ENCODE measurements at places on chromosomes 3 and 15.

DNA sequence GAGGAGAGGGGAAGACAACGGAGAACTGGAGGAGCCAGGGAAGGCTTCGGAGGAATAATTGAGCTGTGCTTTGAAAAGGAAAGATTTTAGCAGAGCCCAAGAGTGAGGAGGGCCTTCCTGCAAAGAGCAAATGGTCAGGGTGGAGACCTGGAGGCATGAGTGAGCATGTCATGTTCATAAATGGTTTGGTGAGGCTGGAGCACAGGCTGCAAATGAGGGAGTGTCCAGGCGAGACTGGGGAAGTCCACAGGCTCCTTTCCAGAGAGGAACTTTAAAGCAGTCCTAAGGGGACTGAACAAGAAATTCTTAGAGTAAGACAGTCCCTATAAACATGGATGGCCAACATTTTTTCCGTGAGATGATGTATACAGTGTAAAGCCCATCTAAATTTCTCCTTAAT, 108.8 kb downstream of the THSD4 start:
- no peak for DNase-seq

DNA sequence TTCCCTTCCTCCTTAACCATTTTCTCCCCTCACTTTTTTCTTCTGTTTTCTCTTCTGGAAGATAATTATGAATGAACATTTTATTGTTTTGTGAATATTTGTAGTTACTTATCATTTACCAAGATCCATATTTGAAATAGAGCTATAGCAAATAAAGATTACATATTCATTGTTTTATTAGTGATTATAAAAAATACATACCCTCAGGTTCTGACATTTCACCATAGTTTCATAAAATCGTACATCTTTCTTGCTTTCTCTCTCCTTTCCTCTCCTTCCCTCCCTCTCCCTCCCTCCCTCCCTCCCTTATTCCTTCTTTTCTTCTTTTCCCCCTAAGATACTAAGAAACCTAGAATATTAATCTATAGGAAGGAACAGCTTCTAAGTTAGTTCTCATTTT, 410.9 kb upstream of the GOLIM4 start:
- no peak for DNase-seq

DNA sequence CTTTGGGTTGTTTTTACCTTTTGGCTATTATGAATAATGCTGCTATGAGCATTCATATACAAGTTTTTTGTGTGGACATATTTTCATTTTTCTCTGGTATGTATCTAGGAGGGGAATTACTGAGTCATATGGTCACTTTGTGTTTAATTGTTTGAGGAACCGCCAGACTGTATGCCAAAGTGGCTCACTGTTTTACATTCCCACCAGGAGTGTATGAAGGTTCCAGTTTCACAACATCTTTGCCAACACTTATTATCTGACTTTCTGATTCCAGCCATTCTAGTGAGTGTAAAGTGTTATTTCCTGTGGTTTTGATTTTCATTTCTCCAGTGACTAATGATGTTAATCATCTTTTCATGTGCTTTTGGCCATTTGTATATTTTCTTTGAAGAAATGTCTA, 51.8 kb downstream of the CMTM7 start:
- DNase-seq = no peak

- no peak for DNase-seq
Observed at GRCh38 chr15:77044228-77045042, 26.5 kb downstream of the TSPAN3 start.

- DNase-seq = no peak
Observed at GRCh38 chr3:196195664-196196265, 15.4 kb downstream of the ZDHHC19 start.

DNA sequence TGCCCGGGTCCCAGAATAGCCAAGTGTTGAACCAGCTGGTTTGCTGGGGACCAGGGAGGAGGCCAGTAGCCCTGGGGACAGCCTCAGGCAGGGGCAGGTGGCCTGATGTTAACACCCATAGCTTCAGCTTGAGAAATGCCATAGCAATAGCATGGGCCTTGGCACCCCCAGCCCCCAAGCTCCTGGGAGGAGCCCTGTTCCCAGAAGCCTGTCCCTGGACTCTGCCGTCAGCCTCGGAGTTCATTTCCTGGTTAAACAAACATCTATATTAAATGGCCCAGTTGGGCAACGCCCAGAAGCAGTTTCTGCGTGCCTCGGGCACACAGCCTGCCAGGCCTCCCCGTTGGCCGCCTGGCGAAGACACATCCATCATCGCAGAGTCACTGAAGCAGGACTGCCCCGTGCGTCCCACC, 58.2 kb downstream of the FGD5 start:
- DNase-seq = no peak

DNA sequence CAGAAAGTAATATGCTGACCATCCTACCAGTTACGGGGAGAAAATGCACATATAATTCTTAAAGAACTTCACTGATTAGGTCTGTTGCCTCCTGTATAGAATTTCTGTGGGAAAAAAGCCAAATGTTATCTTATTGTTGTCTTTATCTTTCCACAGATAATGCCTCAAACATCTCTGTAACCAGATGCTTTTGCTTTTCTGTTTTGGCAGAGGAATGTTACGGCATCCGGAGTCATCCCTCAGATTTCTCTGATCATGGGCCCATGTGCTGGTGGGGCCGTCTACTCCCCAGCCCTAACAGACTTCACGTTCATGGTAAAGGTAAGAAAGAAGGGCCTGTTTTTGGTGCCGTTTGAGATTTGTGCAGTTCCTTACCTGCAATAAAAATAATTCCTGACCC, 33.5 kb downstream of the PCCB start:
- DNase-seq = no peak

- DNase-seq = peak; percentile 2
Observed at GRCh38 chr3:12750658-12751071, 8.4 kb downstream of the TMEM40 start.

GRCh38 chr15:58472821-58473581, 41.2 kb downstream of the LIPC start:
- no peak for DNase-seq

DNA sequence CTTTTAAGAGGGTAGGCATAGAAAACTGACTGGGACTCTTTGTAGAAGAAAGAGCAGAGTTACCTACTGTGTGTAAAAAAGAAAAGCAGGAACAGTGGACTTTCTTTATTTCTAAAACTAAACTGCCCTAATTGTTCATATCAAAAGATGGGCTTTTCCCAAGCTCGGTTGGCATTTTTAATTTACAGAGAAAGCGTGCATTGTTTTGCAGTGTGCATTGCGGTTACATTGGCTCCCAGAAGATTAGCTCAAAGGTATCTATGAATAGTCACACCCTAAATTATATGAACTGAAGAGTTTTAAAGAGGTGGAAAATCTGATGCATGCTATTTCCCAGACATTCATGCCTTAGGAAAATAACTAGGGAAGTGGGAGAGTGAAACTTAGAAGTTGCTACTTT, 36.5 kb downstream of the MITF start:
- DNase-seq = no peak

- no peak for DNase-seq
Observed at GRCh38 chr3:143825513-143825912, 22.8 kb downstream of the SLC9A9 start.

DNA sequence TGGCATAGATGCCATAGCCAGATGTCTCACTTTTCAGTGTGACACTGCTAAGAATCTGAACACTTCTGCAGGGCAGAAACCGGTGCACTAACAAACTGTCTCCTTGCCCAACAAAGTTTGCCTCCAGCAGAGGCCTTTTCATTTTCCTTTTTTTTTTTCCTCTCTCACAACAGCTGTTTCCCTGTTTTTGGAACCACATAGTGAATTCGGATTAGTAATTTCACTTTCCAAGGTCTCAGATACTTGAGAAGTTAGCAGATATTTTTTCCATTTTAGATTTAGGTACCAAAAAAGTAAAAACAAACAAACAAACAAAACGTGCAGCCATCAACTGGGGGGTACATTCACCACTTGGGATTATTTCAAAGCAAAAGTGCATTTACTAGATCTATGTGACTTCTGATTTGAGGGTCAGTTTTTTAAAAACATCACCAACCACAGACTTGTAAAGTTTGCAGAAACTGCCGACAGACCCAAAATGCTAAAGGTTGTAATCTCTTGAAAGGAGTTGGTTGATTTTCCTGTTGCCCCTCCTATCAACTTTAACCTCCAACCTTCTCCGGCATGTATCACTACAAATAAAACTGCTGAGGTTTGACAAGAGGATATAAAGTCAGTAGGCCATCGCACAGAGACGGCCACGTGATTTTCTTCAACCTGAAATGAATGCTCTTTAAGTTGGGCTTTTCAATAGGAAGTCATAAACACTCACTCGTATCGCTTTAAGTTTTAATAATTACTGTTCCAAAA, 169.1 kb downstream of the CDIN1 start:
- DNase-seq = no peak

GRCh38 chr15:89513284-89513683, 16.9 kb upstream of the RHCG start:
- no peak for DNase-seq

DNA sequence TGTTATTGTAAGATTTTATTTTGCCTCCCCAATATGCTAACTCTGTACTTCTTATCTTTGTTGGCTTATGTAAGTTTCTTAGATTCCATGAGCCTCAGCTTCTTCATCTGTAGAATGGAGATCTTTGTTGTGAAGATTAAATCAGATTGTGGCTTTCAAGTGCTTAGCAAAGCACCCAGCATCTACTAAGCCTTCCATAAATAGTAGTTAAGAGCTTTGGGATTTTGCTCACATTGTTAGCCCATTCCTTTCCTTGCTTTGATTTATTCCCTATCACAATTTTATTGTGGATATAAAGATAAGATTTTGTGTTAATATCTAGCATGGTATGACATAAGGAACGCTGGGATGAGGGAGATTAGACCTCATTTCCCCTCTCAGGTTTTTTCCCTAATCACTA, 501.4 kb downstream of the PYDC2 start:
- DNase-seq = no peak

GRCh38 chr15:27382361-27383025, 411.5 kb downstream of the GABRG3 start:
- no peak for DNase-seq

- no peak for DNase-seq
Observed at GRCh38 chr3:149815728-149816127, 2.7 kb downstream of the RNF13 start.

GRCh38 chr3:15277861-15278500, 54.4 kb downstream of the SH3BP5 start:
- no peak for DNase-seq
